Aortic smooth muscle cell (primary cell): ENCODE measurements at places on chromosomes 11 and 22. TPM values are rescaled to one million over a fixed set of nuclear protein-coding genes. Genes with fewer than 3 reads are reported as not detected.

The AQP11 gene
- 0.40 and 0.56 TPM in 2 replicates for total RNA-seq

The SLC35E4 gene
- 15.2 and 18.9 TPM in 2 replicates for total RNA-seq

The IGF2 gene
- total RNA-seq: under 0.01 TPM in 1 of 2 replicates, not detected in the other

The BEST1 gene
- 1.2 TPM in 2 replicates for total RNA-seq

The FAM180B gene
- not detected in 2 replicates for total RNA-seq

The STK33 gene
- 0.12 and 0.26 TPM in 2 replicates for total RNA-seq

The TAGLN gene
- 2,419 and 2,690 TPM in 2 replicates for total RNA-seq

The C1QTNF5 gene
- total RNA-seq: 22.6 and 35.6 TPM in 2 replicates

The MFRP gene
- total RNA-seq: not detected in 2 replicates

The CSF2RB gene
- 0.81 and 1.5 TPM in 2 replicates for total RNA-seq

The SLC22A6 gene
- not detected in 2 replicates for total RNA-seq

The ISX gene
- total RNA-seq: not detected in 2 replicates

The OR4A16 gene
- total RNA-seq: not detected in 2 replicates

The ASCL2 gene
- total RNA-seq: not detected in 2 replicates

The TRIM48 gene
- total RNA-seq: not detected in 2 replicates

The KCTD17 gene
- total RNA-seq: 22.1 and 30.0 TPM in 2 replicates

The KRTAP5-1 gene
- total RNA-seq: not detected in 2 replicates

The CYTH4 gene
- total RNA-seq: 0.06 and 0.40 TPM in 2 replicates

The B4GALNT4 gene
- under 0.01 and 0.06 TPM in 2 replicates for total RNA-seq

The NLRP14 gene
- 0.37 and 0.92 TPM in 2 replicates for total RNA-seq

The CHADL gene
- total RNA-seq: 0.66 and 0.81 TPM in 2 replicates

The XRRA1 gene
- 5.2 and 10.8 TPM in 2 replicates for total RNA-seq

The BIRC2 gene
- 53.1 and 55.6 TPM in 2 replicates for total RNA-seq

The BCO2 gene
- 1.1 and 1.2 TPM in 2 replicates for total RNA-seq

The TMEM134 gene
- total RNA-seq: 20.5 and 21.1 TPM in 2 replicates

The VSIG10L2 gene
- total RNA-seq: not detected in 2 replicates

The ACRV1 gene
- not detected in 2 replicates for total RNA-seq

The MUC2 gene
- not detected in 2 replicates for total RNA-seq

The FAT3 gene
- under 0.01 and 0.12 TPM in 2 replicates for total RNA-seq

The CCDC116 gene
- 0.19 TPM in 1 of 2 replicates, not detected in the other for total RNA-seq

The MPPED2 gene
- total RNA-seq: 0.12 and 0.13 TPM in 2 replicates

The C22orf42 gene
- total RNA-seq: not detected in 2 replicates

The COA4 gene
- 45.9 and 72.7 TPM in 2 replicates for total RNA-seq

The MOGAT2 gene
- not detected in 2 replicates for total RNA-seq

The KDM4E gene
- not detected in 2 replicates for total RNA-seq

The DMC1 gene
- 3.2 and 3.4 TPM in 2 replicates for total RNA-seq

The MN1 gene
- total RNA-seq: 6.1 and 15.1 TPM in 2 replicates

The FHIP1B gene
- total RNA-seq: 7.3 and 9.8 TPM in 2 replicates

The SBF2 gene
- total RNA-seq: 44.7 and 52.4 TPM in 2 replicates

The MYOD1 gene
- total RNA-seq: not detected in 2 replicates

The HSPB2 gene
- total RNA-seq: 1.1 and 1.2 TPM in 2 replicates

The PACSIN3 gene
- 25.9 and 29.7 TPM in 2 replicates for total RNA-seq

The IFITM2 gene
- total RNA-seq: 113 and 138 TPM in 2 replicates

The CST6 gene
- total RNA-seq: 3.3 and 7.6 TPM in 2 replicates

The ALDH3B2 gene
- not detected in 2 replicates for total RNA-seq

The RTN4R gene
- 0.12 and 0.13 TPM in 2 replicates for total RNA-seq

The C22orf23 gene
- 0.37 and 0.40 TPM in 2 replicates for total RNA-seq

The DDI1 gene
- total RNA-seq: not detected in 2 replicates

The CCDC87 gene
- 0.26 and 0.44 TPM in 2 replicates for total RNA-seq

The PATE2 gene
- total RNA-seq: 0.13 and 0.44 TPM in 2 replicates

The RAB38 gene
- total RNA-seq: 3.3 and 5.9 TPM in 2 replicates

The C11orf86 gene
- not detected in 2 replicates for total RNA-seq

The MRTFA gene
- 17.4 and 19.5 TPM in 2 replicates for total RNA-seq

The ART1 gene
- total RNA-seq: not detected in 2 replicates

The NDUFA6 gene
- 75.9 and 102 TPM in 2 replicates for total RNA-seq

The RIMBP3B gene
- total RNA-seq: 0.19 and 0.26 TPM in 2 replicates

The RAG2 gene
- not detected in 2 replicates for total RNA-seq
